ENCODE measurements at places on chromosomes 12 and 14.

GRCh38 chr14:91390165-91390778 lies 27.3 kb downstream of the CCDC88C start:
- DNase-seq: no peak

- DNase-seq: no peak
These were observed 48.0 kb downstream of the DRAM1 start for GRCh38 chr12:101925361-101925760.

GRCh38 chr12:103645202-103645601 lies 58.1 kb downstream of the STAB2 start:
- no peak for DNase-seq

- no peak for DNase-seq
These were observed 409.6 kb downstream of the MED13L start for GRCh38 chr12:115867854-115868253.

GRCh38 chr12:7433276-7433822 lies 10.6 kb downstream of the CD163L1 start:
- DNase-seq: no peak

DNA sequence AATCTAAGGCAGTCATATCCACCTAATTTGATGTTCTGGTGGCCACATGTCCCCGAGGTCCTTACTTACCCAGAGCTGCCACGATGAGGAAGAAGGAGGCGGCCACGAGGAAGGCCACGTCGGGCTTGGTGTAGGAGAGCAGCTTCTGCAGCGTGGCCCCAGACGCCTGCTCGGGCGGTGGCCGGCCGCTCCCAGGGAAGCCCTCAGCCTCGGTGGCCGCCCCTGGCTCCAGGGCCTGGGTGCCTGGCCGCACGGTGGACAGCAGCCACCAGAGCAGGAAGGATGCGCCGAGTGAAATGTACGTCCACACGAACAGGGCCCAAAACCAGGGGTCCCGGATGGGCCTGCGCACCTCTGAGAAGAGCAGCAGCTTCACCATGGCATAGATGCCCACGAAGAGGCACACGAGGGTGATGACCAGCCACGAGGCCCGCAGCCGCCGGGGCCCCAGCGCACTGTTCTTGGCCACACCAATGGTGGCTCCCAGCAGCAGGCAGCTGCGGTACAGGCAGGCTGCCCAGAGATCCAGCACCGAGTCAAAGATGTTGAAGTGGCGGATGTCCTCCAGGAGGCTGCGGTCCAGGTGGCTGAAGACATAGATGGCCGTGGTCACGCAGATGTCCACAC lies 6.6 kb downstream of the ABCB9 start:
- no peak for DNase-seq

DNA sequence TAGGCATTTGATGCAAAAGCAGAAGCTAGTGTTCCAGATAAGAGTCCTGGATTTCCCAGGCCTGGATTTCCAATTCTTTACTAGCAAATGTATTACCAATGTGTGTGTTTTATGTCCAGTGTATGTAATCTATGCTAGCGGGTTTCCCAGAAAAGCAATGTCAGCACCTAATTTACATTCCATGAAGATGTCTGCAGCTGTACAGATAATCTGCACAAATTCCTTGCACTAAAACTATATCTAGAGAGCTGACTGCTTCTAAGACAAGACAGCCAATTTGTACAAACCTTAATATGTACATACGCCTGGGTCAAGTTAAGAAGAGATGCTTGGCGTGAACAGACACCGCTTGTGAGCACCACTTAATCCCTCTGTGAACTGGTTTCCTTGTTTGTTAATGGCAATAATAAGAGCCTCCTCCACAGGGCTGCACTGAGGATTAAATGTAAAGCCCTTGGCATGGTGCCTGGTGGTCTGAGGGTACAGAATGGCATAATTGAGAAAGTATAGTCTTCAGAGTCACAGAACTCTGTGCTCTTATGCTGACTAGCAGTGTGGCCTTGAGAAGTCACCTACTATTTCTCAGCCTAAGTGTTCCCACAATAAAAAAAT lies 185.6 kb downstream of the EPS8 start:
- no peak for DNase-seq

DNA sequence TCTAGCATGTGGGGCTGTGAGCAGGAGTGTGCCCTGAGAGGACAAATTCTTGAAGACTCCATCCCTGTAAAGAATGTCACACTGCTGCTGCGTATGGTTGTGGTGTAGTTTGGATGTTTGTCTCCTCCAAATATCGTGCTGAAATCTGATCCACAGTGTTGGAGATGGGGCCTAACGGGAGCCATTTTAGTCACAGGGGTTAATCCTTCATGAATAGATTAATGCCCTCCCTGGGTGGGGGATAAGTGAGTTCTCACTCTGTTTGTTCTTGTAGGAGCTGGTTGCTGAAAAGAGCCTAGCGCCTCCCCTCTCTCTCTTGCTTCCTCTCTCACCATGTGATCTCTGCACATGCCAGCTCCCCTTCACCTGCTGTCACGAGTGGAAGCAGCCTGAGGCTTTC lies 94.5 kb upstream of the VASH1 start:
- DNase-seq: no peak

- no peak for DNase-seq
These were observed 52.3 kb downstream of the TSPAN9 start for GRCh38 chr12:3129301-3130056.

DNA sequence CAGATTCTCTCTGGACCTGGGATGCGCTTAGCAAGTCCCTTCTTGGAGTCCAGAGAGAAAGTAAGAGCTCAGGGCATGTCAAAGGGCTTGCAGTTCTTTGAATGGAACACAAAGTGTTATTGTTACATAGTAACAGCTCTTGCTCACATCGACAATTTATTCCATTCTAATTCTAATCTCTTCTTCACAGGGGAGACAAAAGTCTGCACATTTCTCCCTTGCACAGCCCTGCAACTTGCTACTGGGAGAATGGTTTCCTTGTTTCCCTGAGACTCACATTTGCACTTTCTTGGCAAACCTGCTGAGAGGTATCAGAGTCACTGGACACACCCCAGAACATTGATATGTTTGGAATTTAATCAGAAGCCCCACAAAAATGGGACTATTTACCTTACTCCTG lies 209.9 kb upstream of the IGF1 start:
- DNase-seq: no peak

DNA sequence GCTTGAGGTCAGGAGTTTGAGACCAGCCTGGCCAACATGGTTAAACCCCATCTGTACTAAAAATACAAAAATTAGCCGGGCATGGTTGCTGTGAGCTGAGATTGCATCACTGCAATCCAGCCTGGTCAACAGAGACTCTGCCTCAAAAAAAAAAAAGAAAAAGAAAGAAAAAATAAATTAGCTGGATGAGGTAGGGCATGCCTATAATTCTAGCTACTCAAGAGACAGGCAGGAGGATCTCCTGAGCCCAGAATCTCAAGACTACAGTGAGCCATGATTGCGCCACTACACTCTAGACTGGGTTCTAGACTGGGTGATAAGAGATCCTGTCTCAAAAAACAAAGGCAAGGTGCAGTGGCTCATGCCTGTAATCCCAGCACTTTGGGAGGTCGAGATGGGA lies 16.9 kb downstream of the PPP4R3A start:
- no peak for DNase-seq

DNA sequence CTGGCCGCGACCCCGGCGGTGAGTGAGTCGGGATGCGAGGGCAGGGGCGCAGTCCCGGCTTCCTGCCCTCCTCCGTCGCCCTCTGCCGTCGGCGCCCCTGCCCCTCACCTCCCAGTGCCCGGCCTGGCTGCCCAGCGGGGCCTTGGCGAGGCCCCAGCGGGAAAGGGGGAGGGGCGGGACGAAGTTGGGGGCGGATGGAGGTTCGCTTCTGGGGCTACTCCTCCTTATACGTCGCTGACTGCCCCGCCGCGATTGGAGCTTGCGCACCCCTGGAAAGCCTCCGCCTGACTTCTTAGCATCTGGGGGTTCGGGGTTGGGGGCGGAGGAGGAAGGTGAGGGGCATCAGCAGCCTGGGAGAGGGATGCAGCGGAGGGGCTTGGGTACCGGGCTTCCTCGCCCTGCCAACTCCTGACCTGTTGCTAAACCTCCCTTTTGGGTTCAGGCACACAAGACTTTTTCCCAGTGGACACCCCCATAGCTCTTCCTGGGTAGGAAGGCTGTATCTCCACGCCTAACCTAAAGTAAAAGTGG lies 406 bp downstream of the TMEM263 start:
- peak; percentile 84 for DNase-seq

DNA sequence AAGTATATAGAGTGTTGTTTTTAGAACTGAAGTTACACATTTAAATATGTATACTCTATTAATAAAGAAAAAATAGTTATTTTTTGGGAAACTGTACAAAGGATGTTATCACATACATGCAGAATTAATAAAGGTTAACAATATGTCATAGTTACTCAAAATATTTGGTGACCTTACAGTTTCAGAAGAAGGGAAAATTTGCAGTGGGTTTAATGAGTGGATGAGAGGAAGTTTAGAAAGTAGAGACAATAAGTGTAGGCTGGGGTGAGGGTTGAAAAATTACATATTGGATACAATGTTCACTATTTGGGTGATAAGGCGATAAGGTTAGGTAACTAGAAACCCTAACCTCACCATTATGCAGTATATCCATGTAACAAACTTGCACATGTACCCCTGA lies 13.5 kb downstream of the WNK1 start:
- DNase-seq: no peak
